ENCODE measurements at places on chromosomes 11 and 22.

DNA sequence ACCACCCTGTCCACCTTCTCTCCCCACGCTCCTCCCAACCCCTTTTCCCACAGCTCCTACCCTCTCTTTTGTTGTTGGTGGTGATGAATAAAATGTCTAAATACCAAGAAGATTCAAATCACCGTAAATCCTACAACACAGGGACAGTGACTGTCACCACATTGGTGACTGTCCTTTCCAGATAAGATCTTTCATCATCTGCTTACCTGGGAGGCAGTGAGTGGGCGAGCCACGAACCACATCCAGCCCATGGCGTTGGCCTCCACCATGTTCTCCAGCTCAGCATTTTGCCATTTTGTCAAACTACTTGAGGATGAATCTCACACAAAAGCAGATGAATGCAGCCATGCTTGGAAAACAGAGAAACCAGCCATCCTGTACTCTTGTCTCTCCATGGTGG lies 6.7 kb upstream of the CYTH4 start:
- ATAC-seq, result no peak

DNA sequence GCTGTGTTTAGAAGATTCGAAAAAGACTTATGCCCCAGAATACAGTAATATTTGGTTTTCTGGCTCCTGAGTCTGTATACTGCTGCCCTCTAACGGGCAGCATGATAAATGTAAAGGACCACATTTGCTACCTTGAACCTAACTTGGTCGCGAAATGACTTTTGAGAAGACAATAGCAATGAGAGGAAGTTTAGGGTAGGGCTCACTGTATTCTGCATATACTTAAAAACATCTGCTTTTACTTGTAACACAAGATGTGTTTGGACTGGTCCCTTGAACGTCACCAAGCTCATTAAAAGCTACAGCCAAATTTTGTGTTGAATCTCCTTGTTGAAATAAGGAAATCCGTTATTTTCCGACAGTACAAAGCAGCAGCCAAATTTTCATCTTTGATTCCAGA lies 309.1 kb downstream of the SWAP70 start:
- ATAC-seq, result peak; percentile 87

DNA sequence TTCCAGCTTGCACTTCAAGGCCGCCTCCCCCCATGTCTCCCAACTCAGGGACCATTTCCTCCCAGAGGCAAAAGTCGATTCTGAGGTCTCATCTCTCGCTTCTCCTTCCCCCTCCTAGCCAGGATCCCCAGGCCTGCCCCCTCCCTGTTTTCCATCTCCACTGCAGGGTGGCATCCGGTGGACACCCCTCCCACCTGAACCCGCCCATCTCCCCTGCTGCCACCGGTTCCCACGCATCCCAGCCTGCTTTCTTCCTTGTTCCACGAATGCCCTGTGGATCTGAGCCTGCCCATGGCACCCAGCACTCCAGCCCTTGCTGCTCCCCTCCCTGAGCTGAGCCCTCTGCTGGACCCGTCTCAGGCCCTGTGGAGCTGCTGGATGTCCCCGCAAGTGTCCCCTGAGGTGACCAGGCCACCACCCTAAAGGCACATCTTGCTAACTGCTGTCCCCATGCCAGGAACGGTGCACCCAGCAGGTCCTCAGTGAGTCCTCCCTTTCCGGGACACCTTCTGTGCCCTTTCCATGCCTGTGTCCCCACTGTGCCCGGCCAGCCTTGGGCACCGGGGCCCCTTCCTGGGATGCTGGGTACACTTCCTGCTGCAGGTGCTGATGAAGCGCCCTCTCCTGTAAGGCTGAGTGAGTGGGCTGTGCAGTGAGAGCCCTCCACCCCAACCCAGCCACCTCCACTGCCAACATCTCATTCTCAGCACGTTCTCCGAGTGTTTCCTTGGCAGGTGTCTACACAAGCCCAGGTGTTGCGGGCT lies 936 bp downstream of the IL17REL start:
- no peak for ATAC-seq

DNA sequence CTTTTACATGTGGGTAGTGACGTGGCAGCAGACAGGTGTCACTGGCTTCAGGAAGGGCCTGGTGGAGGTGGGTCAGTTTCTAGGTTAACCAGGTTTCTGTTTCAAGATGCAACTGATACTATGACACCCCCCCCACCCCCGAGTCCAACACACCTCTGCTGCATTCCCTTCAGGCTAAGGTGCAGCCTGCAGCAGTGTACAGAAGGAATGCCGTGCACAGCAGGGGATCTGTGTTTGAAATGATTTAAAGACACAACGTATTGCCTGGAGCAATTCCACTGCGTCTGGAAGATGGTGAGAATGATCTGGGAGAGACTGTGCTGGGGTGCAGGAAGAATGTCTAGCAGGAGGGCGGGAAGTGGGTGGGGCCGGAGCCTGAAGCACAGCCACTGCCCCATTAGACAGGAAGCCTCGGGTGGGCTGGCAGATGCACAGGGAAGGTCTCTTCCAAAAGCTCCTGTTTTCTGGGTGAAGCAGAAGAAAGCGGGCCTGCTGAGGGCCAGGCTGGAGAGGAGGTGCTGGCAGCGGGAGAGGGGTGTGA lies 11.9 kb upstream of the TESMIN start:
- no peak for ATAC-seq

Measured in SK-N-SH treated with all-trans-retinoic acid at 6 μM for 48 hours (cell line).